ENCODE measurements at places on chromosomes 1 and 21.

- no peak for DNase-seq
Measured at GRCh38 chr1:182293119-182293589, 98.4 kb downstream of the GLUL start.

DNA sequence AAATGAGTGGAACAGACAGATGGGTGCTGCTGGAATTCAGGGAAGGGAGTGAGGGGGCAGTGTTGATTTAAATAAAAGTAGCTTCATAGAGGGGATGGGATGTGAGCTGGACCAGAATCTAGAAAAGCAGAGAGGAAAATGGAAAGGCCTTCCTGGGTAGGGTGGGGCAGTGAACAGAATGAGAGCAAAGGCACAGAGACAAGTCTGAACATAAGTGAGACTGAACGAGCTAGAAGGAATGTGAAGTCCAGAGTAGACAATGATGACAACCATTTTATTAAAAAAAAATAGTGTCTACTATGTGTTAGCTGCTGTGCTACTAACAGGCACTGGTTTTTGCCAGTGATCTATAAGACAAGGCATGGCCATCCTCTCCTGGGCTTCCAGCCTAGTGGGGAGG is 36.0 kb downstream of the ELK4 start:
- DNase-seq = no peak

- peak; percentile 72 for DNase-seq
Measured at GRCh38 chr21:31132574-31133242, 94.4 kb upstream of the KRTAP19-8 start.

GRCh38 chr1:214516434-214517326 is 34.7 kb downstream of the PTPN14 start:
- DNase-seq = no peak

DNA sequence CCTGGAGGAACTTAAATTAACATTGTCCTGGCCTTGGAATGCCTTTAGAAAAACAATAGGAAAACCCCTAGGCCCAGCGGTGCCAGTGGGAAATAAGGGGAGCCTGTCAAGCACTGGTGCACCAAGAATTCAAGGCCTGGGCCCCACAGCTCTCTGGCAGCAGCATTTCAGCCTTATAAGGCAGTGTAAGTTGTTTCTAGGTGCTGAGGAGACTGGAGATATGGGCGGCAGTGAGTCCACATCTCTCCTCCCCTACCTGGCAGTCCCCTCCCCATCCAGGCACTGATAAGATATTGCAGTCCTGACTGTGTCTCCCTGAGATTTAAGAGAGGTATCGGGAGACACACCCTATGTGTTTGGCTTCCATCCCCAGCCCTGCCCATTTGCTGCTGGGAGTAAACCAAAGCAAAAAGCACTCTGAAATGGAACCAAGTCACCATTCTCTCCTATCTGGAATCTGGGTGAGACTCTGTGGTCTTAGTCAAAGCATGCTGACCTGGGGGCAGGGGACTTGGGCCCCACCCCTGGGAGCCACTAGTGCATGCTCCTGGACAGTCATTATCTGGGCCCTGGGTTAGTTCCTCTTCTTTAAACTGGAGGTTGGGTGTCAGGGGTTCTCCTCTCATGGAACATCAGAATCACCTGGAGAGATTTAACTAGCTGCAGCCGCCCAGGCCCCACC is 30.5 kb downstream of the DEGS1 start:
- no peak for DNase-seq

- peak; percentile 99 for DNase-seq
Measured at GRCh38 chr1:58783993-58784757, at the start of gene JUN. Gene JUN, minus strand, starts transcription at chr1:58784047. Its CDS starts 977 bp downstream, at chr1:58783070.

DNA sequence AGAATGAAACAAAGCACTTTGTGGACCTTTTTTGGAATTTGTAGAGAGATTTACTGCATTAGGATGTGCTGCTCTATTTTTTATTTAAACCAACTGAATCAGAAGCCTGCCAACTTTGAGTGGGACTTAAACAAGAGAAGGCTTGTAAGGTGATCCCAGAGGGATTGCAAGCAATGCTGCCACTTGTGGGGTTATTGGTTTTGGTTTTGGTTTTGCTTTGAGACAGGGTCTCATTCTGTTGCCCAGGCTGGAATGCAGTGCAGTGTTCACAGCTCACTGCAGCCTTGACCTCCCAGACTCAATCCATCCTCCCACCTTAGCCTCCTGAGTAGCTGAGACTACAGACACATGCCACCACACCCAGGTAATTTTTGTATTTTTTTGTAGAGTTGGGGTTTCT is 32.2 kb upstream of the GNG5 start:
- DNase-seq = no peak

DNA sequence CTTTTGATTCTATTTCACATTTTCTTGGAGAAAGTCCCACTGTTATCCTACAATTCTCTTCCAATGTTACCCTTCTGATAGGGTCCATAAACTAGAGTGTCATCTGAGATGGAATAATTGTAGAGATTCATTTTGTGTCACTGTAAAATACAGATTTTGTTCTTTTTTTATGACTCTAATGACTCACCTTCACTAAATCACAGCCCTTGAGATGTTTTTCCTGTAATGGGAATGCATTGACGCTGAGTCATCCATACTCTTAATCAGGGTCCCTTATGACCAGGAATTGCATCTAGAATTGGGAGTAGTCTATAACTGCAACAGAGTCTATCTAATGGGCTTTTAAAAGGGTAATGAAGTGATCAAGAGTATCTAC is 315.5 kb downstream of the TGFB2 start:
- no peak for DNase-seq

- no peak for DNase-seq
Measured at GRCh38 chr1:241140670-241141069, 216.3 kb downstream of the RGS7 start.

- DNase-seq = no peak
Measured at GRCh38 chr1:30465096-30465495, 258.3 kb downstream of the MATN1 start.

GRCh38 chr1:245148861-245149260 is 5.9 kb upstream of the KIF26B start:
- no peak for DNase-seq

GRCh38 chr21:44900559-44901251 is 20.0 kb downstream of the ITGB2 start:
- DNase-seq = no peak

DNA sequence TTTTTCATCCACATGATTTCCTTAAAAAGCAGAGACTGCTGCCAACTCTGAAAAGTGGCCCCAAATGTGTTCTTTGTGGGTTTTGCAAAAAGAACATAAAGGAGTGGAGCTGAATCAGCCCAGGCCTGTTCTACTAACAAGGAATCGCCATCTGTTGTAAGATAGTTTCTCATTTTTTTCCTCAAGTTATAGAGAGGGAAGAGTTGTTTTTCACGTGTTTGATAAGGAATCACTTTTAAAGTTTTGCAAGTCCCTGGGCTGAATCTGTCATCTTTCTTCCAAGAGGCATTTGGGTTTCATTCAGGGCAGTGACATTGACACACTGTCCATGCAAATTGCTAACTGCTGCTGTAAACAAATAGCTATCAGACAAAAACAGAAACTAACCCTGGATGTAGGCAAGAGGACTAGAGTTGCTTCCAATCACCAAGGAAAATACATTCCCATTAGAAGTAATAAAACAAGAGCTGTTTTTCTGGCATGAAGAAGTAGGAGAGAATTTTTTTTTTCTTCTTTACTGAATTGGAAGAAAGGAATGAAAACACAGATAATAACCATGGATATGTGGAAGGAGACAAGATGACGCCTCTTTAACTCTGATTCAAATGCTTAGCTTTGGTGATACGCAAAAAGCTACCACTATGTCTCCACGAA is 58.8 kb upstream of the TBX15 start:
- no peak for DNase-seq

DNA sequence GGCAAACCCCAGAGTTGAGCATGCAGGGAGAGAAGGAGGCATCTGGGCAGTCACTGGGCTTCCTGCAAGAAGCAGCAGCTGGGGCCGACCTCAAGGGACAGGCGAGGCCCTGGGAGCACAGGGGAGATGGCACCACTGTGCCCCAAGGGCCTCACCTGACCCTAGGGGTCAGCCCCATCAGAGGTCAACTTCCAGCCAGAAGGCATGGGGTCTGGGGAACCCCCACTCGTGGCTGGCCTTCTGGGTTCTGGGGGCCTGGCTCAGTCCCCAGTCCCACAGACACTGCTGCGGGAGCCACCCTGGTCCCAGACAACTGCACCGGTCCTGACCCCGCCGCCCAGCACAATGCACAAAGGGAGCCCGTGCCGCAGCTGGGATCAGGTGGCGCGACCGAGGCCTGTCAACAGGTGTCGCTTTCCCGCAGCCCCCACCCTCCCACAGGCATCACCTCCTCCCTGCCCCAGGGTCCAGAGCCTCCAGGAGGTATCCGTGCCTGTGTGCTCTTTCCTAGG is 6.2 kb downstream of the WNT9A start:
- DNase-seq = no peak

- no peak for DNase-seq
Measured at GRCh38 chr1:208541225-208541855, 297.2 kb upstream of the PLXNA2 start.

GRCh38 chr1:28518745-28519341 is 13.0 kb downstream of the RCC1 start:
- DNase-seq = no peak

DNA sequence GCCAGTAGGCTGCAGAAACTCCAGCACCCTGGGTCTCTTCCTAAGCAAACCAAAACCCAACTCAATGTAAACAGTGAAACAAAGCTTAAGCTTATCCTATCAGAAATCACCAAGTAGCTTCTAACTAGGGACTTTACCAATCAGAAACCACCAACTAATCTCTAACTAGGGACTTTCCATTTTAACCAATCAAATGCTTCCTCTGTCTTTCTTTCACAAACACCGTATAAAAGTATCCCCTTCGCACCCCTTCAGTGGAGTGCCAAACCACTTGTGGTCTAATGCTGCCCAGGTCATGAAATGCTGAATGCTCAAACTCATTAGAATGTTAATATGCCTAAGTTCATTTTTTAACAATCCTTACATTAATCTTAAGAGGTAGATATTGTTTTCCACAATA is 250.5 kb upstream of the DUSP10 start:
- no peak for DNase-seq

GRCh38 chr1:150138044-150138443 is 11.7 kb upstream of the PLEKHO1 start:
- DNase-seq = no peak

- no peak for DNase-seq
Measured at GRCh38 chr21:21187579-21187978, 189.4 kb downstream of the NCAM2 start.

- DNase-seq = no peak
Measured at GRCh38 chr1:199272628-199273086, 633.8 kb downstream of the PTPRC start.

- no peak for DNase-seq
Measured at GRCh38 chr1:38474738-38475623, 384.6 kb downstream of the RRAGC start.

- DNase-seq = peak; percentile 63
Measured at GRCh38 chr1:244047621-244048255, 3.3 kb upstream of the ZBTB18 start.

GRCh38 chr1:37724575-37724974 is 32.3 kb downstream of the CDCA8 start:
- DNase-seq = no peak

- no peak for DNase-seq
Measured at GRCh38 chr1:89172468-89173143, 3.2 kb downstream of the GBP7 start.

DNA sequence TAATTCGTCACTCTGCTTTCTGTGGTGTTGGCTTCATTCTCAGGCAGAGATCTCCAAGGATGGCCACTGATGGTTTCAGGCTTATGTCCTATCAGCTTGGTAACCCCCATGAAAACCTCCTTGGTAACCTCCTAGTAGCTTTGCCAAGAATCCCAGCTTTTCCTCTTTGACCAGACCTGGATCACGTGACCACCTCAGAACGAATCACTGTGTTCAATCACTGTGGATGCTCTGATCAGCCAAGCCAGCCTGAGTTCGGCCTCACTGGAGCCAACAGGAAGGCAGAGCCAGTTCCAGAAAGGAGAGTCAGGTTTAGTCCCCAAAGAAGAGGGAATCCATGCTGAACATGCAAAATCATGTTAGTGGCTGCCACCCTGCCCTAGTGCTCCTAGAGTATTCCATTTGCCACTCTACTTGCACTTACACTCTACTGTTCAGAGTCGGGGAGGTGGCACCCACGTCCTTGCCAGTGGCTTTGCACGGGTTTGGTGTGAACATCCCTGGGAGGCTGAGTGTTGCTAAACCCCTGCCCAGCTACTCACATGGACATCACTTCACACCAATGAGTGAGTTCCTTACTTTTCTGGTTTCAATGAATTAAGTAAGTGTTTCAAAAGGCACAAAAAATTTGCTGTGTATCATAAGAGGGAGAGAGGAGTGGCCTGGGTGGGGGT is 33.5 kb upstream of the SSBP3 start:
- no peak for DNase-seq

GRCh38 chr21:28906236-28906635 is 86.4 kb downstream of the LTN1 start:
- DNase-seq = no peak

GRCh38 chr1:162695687-162696086 is 63.4 kb downstream of the DDR2 start:
- no peak for DNase-seq

GRCh38 chr1:21099034-21099868 is 77.4 kb downstream of the EIF4G3 start:
- no peak for DNase-seq

- DNase-seq = no peak
Measured at GRCh38 chr1:3703786-3704371, 48.4 kb upstream of the CCDC27 start.

DNA sequence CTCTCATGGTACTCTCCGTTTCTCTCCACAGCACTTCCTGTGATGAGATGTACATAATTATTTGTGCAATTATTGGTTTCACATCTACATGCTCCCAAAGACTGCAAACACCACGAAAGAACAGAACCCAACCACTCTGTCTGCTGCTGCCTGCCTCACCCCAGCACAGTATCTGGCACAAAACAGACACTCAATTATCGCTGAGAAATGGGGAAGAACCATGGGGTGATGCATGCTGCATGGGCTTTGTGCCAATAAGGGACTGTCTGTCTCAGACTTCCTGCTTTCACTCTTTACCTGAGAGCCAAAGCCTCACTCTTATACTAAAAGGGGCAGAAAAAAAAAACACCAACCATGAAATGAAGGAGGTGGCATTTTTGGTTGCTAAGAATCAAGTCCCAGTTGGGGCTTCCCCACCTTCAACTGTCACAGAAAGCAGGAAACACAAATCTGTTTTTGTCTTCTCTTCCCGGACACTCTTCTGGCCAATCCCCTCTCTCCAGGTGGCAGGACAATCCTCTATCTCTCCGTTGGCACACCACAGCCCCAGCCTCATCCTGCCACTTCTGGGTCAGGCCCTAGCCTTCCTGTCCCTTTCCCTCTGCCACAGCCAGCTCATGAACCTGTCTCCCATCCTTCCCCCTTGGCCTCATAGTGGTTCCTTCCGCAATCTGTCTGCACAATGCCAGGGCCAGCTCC is 82.0 kb downstream of the TGFBR3 start:
- DNase-seq = peak; percentile 74

GRCh38 chr1:97726386-97726785 is 194.4 kb downstream of the DPYD start:
- no peak for DNase-seq

Measured in activated CD4-positive, alpha-beta T cell treated with anti-CD3 and anti-CD28 coated beads for 4 hours (primary cell).